Tibial nerve (tissue), 4 donors: ENCODE measurements at places on chromosomes 5 and 9.

DNA sequence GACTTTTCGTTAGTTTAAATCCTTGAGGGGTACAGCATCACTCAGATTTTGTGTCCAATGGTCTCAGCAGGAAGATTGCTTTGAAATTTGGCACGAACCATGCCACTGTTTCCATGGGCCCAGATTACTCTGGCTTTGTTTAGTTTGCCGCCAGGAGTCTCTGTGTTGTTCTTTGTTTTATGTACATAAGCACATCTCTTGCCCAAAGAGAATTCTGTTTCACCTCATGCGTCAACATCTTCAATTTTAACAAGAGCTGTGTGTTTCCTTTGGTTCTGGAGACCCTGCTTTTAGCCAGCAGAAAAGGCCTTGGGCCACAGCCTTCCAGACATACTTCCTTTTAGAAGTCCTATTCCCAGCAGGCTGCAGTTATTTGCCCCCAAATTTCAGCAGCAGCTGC, 62.4 kb downstream of the TNPO1 start:
- no peak for DNase-seq

GRCh38 chr5:80060966-80061365, 25.8 kb downstream of the THBS4 start:
- no peak for DNase-seq

DNA sequence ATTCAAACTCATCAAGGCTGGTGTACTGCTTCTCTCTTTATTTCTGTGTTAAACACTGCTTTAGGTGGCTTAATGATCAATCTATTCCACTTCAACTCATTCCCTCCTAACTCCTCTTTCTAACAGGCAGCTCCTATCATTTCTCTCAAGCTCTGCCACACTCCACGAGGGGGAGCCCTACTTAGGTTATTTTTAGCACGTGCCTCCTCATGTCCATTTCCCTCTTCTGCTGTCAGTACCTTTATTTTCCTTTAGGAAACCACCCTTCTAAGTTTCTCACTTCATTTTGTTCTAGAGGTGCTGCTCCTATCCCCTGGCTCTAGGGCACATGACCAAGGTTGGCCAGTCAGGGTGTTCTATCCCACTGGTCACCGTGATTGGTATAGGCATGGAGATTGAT, 6.7 kb upstream of the BRINP1 start:
- no peak for DNase-seq

DNA sequence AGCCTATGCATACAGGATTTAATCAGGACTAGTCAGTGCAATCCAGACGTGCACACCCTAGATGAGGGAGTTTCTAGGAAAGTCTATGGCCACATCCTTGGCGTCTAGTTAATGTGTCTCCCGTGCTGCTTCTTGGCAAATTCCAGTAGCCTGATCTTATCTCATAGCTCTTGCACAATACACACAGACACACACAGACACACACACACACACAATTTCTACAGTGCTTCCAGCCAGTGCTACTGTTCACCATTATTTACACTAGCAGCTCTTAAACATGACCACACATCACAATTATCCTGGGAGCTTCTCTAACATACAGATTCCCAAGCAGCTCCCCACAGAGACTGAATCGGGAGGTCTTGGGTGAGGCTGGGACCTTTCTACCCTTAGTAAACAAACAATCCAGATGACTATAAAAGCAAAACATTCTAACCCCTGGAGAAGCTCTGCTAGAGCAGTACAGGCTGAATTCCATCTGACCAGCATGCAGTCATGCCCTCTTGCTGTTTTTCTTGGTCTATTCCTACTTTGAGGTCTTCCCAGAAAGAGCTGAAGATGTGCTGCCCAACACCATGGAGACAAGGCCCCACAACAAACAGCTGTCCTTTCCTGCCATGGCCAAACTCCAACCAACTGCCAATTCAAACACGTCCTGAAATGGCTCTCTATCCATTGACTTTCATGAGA, 236.6 kb downstream of the DEPDC1B start:
- DNase-seq, result no peak

DNA sequence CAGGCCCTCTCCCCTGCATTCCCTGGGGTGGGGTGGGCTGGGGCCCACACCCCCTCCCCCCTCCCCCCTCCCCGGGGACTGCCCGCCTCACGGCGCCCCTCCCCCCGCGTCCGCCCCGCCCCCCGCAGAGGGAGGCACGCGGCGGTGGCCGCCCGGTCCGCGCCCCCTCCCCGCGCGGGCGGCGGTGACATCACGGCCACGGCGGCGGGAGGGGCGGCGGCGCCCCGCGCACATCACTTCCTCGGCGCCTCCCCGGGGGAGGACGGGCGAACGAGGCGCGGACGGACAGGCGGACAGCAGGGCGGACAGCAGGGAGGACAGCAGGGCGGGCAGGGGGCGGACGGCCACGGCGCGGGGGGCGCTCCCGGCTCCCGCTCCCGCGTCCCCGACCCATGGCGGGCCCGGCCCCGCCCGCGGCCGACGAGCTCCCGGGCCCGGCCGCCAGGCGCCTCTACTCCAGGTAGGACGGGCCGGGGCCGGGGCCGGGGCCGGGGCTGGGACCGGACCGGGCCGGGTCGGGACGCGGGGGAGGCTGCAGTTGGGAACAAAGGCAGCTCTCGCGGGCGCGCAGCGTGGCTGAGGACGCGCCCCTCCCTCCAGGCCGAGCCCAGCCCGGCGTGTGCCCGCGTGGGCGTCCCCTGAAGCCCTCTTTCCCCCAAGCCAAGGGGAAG, at the start of gene GPSM1:
GPSM1 (plus strand) TSS at position 236 of the 671 bp plus-strand sequence; CDS start at position 393, 157 bp downstream.
- DNase-seq, result peak; percentile 49

DNA sequence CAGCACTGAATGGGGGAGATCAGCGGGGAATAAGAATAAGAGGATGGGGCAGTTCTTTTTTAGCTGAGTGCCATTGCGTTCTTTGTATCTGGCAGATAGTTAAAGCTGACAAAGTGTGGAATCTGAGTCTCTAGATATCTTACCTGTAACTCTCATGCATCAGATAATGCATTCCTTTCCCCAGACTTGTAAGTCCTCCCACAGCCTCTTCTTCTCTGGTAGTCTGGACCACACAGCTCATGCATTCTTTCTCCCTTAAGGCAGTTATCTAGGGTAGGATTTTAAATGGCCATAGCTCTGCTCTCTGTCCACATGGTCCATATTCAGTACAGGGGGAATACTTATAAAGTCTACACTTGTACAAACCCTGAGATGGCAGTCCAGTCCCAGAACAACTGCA, 54.0 kb upstream of the FGF10 start:
- no peak for DNase-seq

GRCh38 chr9:132864691-132865090, 13.4 kb downstream of the AK8 start:
- no peak for DNase-seq

DNA sequence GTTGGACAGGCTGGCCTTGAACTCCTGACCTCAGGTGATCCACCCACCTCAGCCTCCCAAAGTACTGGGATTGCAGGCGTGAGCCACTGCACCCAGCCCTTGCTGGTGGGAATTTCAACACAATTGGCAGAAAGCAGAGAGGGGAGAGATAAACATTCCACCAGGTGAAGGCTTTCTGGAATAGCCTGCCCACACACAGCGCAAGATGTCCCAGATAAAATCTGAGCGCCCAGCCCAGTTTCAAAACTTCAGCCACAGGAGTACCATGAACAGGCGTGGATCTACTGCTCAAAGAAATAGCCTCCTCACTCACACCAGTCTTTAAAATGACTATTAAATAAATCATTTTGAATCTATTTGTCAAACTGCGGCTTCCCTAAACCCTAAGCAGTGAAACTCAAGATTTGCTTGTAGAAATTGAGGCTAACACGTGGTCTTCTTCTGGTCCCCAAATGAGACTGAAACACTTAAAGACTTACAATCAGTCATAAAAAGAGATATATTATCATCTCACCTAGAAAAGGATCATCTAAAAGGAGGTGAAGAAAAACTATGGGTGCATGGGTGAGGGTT, 34.7 kb downstream of the CAPSL start:
- no peak for DNase-seq

- no peak for DNase-seq
Measured at GRCh38 chr9:137716694-137717287, 98.0 kb downstream of the EHMT1 start.
